Cardiac muscle cell (in vitro differentiated cells and primary cell): ENCODE measurements at places on chromosomes 2 and 18.
A peak's percentile ranks its signal among the peaks of the same experiment; 100 is the strongest.

- DNase-seq = peak; percentile 71
Observed at GRCh38 chr2:219230059-219230540, 494 bp downstream of the ANKZF1 start.

DNA sequence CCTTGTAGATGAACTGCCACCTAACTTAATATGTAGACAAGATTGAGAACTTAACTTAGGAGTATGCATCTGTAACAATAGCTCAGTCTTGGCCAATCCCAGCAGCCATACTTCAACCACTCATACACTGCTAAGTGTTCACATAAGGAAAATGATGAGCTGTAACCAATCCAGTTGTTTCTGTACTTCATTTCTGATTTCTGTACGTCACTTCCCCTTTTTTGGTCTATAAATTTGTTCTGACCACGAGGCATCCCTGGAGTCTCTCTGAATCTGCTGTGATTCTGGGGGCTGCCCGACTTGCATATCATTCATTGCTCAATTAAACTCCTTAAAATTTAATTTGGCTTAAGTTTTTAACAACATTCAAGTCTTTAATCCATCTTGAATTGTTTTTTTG lies 6.4 kb downstream of the SH3YL1 start:
- no peak for DNase-seq

GRCh38 chr2:69169655-69170389 lies 156.8 kb downstream of the ANTXR1 start:
- no peak for DNase-seq

- peak; percentile 89 for DNase-seq
Observed at GRCh38 chr2:223100061-223100511, 48.1 kb downstream of the KCNE4 start.

- no peak for DNase-seq
Observed at GRCh38 chr2:9742601-9743000, 100.7 kb upstream of the TAF1B start.

GRCh38 chr2:159635006-159635789 lies 18.9 kb upstream of the BAZ2B start:
- no peak for DNase-seq

GRCh38 chr2:40130251-40130994 lies 321.5 kb downstream of the SLC8A1 start:
- peak; percentile 54 for DNase-seq

DNA sequence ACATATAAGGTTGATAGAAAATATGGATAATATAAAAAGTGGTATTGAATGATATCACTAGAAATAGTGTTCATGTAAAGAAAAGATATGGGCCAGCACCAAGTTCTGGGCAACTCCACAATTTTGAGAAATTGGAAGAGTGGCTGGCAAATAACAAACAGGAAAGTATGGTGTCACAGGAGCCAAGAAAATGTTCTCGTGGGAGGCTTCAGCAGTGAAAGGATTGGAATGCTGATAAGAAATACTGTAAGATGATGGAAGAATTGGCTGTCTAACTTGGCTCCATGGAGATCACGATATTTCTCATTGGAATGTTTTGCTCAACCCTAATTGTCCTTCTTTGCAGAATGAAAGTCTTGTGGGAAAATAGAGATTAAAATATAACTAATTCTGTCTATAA lies 856.8 kb downstream of the DPP10 start:
- DNase-seq = no peak

GRCh38 chr18:2480536-2480935 lies 90.8 kb downstream of the METTL4 start:
- no peak for DNase-seq

GRCh38 chr2:229917793-229918192 lies 4.0 kb downstream of the TRIP12 start:
- DNase-seq = no peak

- peak; percentile 40 for DNase-seq
Observed at GRCh38 chr2:181411105-181411849, 45.9 kb upstream of the ITGA4 start.

GRCh38 chr2:60980071-60980815 lies 37.3 kb upstream of the PEX13 start:
- DNase-seq = no peak
